ENCODE measurements at places on chromosomes 1 and 21.

DNA sequence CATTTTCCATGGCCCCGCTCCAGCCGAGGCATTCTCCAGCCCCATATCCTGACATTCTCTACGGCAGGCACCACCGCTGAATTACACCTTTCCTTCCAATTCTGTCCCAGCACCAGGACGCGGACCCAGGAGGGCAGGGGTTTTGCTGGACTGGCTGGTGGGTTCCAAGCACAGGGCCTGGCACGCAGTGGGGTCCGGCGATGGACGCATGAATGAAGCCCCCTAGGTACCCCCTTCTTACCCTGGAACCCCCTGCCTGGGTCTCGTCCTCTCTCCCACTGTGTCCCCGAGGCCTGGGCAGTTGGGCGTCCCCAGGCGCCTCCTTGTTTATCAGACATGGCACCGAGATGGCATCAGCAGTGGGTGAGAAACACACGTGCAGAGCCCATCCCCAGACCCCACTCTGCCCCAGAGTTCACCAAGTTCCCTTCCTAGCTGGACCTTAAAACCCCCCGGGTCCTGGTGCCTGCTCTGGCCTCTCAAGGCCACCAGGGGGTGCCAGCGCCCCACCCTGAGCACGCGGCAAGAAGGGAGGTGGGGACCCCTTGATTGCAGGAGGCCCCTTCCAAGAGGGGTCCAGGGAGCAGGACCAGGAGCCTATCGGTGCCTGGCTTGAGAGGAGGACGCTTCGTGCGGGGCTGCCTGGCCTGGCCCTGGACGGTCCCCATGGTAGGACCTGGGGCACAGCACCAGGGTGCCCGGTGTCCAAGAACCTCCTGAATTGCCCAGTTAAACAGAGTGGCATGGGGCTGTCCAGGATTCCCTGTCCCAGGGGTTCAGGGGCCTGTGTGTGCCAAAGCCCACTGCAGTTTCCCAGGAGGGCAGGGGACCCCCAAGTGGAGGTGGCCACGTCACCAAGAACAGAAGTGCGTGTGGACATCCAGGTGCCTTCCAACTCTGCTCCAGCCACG is 46.1 kb downstream of the MEGF6 start:
- DNase-seq = peak; percentile 18

GRCh38 chr1:177171536-177172123 is 872 bp downstream of the BRINP2 start:
- no peak for DNase-seq

GRCh38 chr21:32921632-32922230 is 104.0 kb upstream of the OLIG2 start:
- DNase-seq = peak; percentile 45

DNA sequence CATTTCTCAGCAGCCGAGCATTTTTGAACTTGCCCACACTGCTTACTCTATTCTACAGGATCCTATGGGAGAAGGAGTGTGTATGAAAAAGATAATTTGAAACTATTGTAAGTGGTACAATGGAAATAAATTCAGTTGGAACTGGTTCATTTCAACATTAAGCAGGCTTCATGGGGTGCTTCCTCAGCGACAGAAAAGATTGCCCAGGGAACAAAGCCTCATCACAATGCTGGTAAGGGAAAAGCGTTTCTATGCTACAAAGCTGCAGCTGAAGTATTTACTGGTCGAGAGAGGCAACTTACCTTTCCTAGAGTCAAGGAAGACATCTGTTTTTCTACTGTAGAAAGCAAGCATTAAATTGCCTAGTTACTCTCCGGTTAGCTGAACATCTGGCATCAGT is 568.2 kb upstream of the ZP4 start:
- DNase-seq = no peak

DNA sequence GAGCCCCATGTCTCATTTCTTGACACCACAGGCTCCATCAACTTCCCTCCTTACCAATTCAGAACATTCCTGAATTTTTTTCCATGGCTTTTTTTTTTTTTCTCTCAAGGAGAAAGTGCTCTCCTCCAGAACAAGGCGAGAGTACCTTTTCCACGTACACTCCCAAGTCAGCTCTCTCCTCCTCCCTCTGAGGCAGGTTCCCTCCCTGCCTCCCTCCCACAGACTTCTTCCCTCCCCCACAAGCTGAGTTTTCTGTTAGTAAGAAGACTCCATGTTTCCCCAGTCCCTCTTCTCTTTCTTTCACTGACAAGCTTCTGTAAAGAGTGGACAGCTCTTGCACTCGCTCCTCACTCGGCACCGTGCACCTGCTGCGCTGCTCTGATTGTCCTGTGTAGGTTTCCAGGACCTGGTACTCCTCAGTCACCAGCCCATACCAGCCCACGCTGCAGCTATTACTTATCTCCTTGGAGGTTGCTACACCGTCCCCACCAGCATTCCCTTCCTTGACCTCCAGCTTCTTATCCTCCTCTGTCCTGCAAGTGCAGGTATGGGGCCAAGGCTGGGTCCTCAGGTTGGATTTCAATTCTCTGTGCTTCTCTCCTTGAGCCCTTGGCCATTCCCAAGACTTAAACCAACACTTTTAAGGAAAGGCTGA is 3.8 kb downstream of the TRAF5 start:
- no peak for DNase-seq

GRCh38 chr1:63746129-63746864 is 27.5 kb upstream of the ROR1 start:
- peak; percentile 13 for DNase-seq

GRCh38 chr1:223667484-223668182 is 2.1 kb upstream of the CAPN8 start:
- DNase-seq = no peak

Measured in stimulated activated CD4-positive, alpha-beta T cell treated with anti-CD3 and anti-CD28 coated beads, Interleukin-4, amount 100 ng/mL, for 24 hours (primary cell).